Vagina (tissue), 2 donors: ENCODE measurements at places on chromosomes 2 and 18. TPM values are rescaled to one million over a fixed set of nuclear protein-coding genes. Genes with fewer than 3 reads are reported as not detected.

ZEB2 gene
- 63.6 TPM for total RNA-seq

GRCh38 chr2:146874260-146874658 is 970.6 kb upstream of the ACVR2A start:
- no peak for DNase-seq
- H3K4me1 ChIP-seq, result no peaks in the 10 kb centered on the region
- no peak overlapping the region for H3K4me3 ChIP-seq
- H3K27ac ChIP-seq, result no peak overlapping the region
- no peaks in the 10 kb centered on the region for H3K36me3 ChIP-seq
- no peaks in the 10 kb centered on the region for H3K27me3 ChIP-seq

- H3K36me3 ChIP-seq, result no peaks in the 10 kb centered on the region
- H3K27ac ChIP-seq, result no peak overlapping the region
- H3K27me3 ChIP-seq, result no peaks in the 10 kb centered on the region
- no peak for DNase-seq
- no peak overlapping the region for H3K4me3 ChIP-seq
Observed at GRCh38 chr18:77547757-77548156, 298.1 kb downstream of the GALR1 start.

- H3K36me3 ChIP-seq, result no peaks in the 10 kb centered on the region
- H3K27me3 ChIP-seq, result no peaks in the 10 kb centered on the region
- no peaks in the 10 kb centered on the region for H3K4me1 ChIP-seq
Observed at GRCh38 chr18:72407048-72407447, 137.1 kb downstream of the CBLN2 start.

ILKAP gene
- 62.6 TPM for total RNA-seq

DNA sequence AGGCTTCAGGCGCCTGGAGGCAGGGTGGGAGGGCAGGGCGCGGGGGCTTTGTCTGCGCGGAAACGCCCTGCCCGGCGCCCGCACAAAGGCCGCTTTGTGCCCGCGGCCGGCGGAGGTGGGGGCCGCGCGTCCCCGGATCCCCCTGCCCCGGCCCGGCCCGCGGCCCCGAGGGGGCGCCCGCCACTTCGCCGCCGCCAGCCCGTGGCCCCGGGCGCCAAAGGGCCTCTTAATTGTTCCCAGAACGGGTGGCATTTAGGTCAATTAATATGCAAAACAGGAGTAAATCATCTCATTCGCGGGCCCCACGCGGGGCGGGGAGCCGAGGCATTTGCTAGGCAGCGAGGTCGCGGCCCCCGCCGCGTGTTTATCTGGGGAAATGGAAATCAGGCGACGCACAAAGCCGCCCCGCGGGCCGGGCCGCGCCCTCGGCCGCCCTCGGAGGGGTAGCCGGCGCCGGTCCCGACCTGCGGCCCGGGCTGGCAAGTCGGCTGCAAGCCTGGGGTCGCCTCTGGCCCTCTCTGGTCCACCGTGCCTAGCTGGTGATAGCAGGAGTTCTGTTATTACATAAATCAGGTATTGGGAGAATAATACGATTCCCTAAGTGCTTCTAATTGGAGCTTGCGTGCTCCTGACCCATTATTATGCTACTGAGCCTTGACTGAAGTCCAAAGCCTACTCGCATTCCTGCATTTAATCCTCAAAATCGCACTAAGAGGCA is 148.2 kb upstream of the GLI2 start:
- H3K4me1 ChIP-seq, result peaks cover 20% of the 10 kb centered on the region
- no peak for DNase-seq
- no peaks in the 10 kb centered on the region for H3K27me3 ChIP-seq
- H3K36me3 ChIP-seq, result no peaks in the 10 kb centered on the region

CIB4 gene
- total RNA-seq, result not detected

- DNase-seq, result no peak
- H3K27me3 ChIP-seq, result no peaks in the 10 kb centered on the region
- H3K36me3 ChIP-seq, result no peaks in the 10 kb centered on the region
- no peak overlapping the region for H3K27ac ChIP-seq
- peaks cover 88% of the 10 kb centered on the region for H3K4me1 ChIP-seq
- no peak overlapping the region for H3K4me3 ChIP-seq
Observed at GRCh38 chr18:75223687-75224347, 13.2 kb downstream of the TSHZ1 start.

GRCh38 chr2:151945186-151945585 is 117.0 kb upstream of the ARL5A start:
- no peaks in the 10 kb centered on the region for H3K36me3 ChIP-seq
- H3K27ac ChIP-seq, result no peak overlapping the region
- no peak overlapping the region for H3K4me3 ChIP-seq
- no peaks in the 10 kb centered on the region for H3K27me3 ChIP-seq
- no peak for DNase-seq
- H3K4me1 ChIP-seq, result peaks cover 32% of the 10 kb centered on the region

- peaks cover 11% of the 10 kb centered on the region for H3K4me1 ChIP-seq
- H3K27ac ChIP-seq, result no peak overlapping the region
- DNase-seq, result no peak
- H3K4me3 ChIP-seq, result no peak overlapping the region
- no peaks in the 10 kb centered on the region for H3K36me3 ChIP-seq
- no peaks in the 10 kb centered on the region for H3K27me3 ChIP-seq
Observed at GRCh38 chr2:41972179-41972578, 75.6 kb upstream of the PKDCC start.

ANKRD62 gene
- 1.2 TPM for total RNA-seq
